ENCODE measurements at places on chromosomes 2 and 18.

GRCh38 chr18:50410894-50411293 lies 36.0 kb downstream of the SKA1 start:
- no peak for DNase-seq

DNA sequence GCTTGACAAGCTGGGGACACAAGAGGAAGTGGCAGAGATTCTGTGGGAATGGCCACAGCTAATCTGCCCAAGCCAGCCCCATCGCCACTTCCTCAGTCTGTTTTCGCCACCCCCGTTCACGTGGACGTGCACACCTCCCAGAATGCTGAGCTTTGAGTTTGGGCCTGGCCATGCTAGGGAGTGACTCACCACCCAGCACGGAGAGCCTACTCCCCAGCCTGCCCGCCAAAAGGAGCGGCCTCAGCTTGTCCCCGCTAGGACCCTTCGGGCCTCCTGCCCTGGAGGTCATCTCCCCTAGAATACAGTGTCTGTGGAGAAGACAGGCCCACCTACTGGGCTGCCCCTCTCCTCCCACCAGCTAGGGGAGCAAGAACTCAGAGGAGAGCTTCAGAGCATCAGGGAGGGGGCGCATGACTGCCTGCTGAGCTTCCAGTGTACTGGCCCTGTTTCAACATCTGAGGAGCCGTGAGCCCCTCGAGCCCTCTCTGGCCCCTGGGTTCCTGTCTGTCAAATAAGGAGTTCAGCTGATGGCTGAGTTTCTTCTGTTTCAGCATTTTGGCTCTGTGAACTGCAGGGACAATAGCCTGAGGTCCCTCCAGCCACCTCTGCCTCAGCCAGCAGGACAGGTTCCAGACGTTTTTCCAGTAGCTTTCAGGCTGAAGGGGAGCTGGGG lies 5.1 kb downstream of the SLC35F6 start:
- peak; percentile 37 for DNase-seq

DNA sequence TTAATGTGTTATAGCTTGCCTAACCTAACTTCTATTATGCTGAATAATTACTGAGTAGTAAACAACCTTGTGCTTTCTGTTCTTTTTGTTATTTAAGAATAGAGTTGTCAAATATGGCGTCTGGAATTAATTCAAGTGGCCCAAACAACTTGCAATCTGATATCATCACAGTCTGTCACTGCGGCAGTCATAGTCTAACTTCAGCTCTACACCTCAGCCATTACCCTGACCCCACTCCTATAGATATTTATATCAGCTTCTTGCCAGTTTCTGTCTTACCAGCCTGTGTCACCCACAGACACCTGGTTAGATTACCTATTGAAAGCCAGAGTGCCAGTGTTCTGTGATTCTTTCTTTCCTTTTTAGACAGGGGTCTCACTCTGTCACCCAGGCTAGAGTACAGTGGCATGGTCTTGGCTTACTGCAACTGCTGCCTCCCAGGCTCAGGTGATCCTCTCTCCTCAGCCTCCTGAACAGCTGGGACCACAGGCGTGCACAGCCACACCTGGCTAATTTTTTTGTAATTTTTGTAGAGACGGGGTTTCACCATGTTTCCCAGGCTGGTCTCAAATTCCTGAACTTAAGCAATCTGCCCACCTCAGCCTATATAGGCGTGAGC lies 14.1 kb upstream of the KLHL41 start:
- DNase-seq = no peak

DNA sequence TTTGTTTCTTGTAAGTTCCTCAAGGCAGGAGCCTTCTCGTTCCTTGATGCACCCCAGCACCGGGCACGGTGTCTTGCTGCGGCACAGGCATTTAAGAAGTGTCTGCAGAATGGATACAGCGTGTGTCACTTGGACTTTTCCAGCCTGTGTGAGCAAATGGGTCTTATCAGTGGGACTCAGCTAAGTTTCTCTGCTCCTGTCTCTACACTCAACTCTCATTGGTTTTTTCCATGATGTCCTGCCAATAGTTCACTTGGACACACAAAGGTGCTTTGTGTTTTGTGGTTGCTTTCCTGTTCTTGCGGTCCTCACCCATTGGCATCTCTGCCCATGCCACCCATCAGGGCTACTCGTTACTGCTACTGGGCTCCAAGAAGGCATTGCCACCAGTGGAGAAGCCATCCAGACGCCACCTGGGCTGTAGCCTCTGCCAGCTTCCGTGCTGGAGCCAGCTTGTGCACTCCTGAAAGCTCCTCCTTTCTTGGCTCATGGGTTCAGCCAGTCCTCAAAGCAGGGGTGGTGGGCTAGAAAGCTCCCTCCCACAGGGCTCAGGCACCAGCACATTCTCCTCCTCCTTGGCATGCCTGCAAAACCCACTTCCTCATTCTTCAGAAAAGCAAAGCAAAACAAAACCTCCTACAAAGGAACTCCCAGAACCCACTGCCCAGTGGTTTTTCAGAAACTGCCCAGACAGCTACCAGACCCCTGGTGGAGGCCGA lies 41.4 kb downstream of the IL1R2 start:
- DNase-seq = no peak

DNA sequence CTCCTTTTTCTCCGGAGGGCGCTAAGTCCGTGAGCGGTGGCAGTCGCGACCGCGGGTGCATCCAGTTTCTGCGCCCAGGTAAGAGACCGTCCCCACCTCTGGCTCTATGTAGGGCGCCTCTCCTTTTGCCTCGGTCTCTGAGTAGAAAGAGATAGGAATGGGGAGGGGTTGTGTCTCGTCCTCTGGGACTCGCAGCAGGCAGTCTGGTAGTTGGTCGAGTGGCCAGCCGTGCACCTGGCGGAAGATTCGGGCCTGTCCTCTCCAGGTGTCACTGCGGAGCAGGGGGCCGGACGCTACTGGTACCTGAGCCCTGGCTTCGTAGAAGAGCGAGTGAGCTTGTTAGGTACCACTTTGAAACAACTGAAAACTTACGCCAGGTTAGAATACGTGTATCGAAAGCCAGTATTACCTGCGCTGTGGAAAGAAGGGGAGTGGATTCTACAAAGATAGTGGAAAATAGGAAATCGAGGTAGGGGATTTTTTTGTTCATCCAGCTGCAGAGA lies 403 bp downstream of the MAP2 start:
- DNase-seq = peak; percentile 48

DNA sequence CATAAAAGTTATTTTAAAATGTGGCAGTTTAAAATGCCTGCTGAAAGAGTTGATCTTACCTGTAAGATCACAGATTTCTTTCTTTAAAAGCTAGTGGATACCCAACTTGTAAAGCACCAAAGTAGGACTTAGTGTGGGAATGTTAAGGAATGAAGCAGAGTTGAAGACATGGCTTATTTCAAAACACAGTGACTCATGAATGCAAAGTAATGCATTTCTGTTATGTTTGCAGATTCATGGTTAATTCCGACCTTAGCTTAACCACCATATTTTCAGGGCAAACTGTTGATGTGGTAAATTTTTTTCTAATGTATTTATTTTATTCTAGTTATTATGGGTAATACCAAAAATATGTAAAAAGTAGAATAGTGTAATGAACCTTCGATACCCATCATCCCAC lies 206.8 kb upstream of the FOSL2 start:
- no peak for DNase-seq

All from C1 segment of cervical spinal cord (tissue), 14 donors.